ENCODE measurements at places on chromosomes 6 and 20. TPM values are rescaled to one million over a fixed set of nuclear protein-coding genes. Genes with fewer than 3 reads are reported as not detected.

DNA sequence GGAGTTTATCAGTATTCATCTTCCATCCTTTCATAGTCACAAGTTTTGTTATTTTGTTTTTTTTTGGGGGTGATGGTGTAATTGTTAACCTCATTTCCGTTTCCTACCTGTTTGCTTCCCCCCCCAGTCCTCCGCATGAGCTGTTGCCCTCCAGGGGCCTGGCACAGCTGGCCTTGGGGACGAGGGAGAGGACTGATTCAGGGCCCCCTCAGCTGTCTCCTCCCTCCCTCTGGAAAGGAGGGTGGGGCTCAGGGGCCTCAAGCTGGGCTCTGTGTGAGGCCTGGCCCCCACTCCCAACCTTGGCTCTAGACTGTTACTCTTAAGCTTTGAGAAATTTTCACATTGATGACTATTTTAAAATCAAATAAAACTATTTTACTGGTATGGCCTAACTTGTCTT lies 4.0 kb downstream of the LRRC73 start:
- no peak for DNase-seq

DNA sequence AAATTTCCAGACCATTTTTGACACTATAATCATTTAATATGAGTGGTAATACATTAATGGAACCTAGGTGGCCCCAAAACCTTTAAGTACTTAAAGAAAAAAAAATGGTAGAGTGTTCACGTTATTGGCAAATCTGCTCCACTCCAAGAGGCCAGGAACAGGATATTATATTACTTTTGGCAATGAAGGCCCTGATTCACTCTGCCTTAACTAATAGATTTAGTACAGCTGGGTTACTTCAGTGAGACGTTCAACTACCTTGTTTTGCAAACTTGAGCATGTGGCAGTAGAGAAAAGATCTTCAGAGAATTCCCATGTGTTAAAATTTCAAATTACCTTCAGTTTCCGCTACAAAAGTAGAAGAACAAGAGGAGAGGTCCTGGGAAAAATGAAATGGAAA lies 12.8 kb downstream of the ADNP start:
- no peak for DNase-seq

The ANGPT4 gene
- total RNA-seq = not detected

The SMPDL3A gene
- total RNA-seq = 2.0 TPM

DNA sequence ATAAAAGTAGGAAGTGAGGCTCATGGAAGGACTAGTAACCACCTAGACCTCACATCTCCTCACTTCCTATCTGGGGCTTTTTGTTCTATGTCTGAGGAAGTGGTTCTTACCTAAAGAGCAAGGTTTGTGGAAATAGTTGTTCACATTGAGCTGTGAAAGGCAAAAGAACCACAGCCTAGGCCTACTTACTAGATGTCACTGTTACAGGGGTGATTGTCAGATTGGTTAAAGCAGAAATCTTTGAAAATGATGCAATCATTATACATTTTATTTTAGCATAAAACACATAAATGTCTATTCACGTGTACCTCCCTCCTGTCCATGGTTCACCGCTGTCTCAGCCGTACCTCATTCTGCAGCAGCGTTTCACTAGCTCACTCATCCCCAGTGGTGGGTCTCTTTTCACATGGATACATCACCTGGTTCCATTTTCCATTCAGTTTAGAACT lies 268.8 kb downstream of the TMEM242 start:
- DNase-seq = no peak

DNA sequence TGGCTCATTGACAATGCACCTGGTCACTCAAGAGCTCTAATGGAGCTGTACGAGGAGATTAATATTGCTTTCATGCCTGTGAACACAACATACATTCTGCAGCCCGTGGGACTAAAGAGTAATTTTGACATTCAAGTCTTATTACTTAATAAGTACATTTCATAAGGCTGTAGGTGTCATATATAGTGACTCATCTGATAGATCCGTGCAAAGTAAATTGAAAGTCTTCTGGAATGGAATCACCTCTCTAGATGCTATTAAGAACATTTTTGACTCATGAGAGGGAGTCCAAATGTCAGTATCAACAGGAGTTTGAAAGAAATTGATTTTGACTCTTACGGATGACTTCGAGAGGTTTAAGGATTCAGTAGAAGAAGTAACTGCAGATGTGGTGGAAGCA lies 267.9 kb downstream of the CLVS2 start:
- DNase-seq = no peak

GRCh38 chr6:38436726-38437465 lies 202.8 kb downstream of the BTBD9 start:
- DNase-seq = peak; percentile 26

The IP6K3 gene
- not detected for total RNA-seq

The MMP24OS gene
- total RNA-seq = 4.7 TPM

DNA sequence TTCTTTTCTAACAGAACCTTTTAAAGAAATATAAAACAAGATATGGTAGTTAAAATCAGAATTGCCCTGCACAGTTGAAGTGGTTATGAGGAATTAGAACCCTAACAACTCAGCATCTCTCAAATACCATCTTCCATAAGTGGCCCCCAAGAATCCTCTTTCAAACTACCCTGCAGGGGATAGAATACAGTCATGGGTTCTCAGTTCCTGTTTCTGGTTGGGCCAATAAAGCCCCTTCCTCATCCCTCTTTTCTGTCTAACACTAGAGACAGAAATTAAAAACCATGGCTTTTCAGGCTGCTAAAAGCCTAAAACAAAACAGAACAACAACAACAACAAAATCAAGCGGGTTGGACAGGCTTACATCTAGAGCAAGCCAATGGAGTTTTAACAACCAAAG lies 6.7 kb upstream of the LCA5 start:
- DNase-seq = no peak

DNA sequence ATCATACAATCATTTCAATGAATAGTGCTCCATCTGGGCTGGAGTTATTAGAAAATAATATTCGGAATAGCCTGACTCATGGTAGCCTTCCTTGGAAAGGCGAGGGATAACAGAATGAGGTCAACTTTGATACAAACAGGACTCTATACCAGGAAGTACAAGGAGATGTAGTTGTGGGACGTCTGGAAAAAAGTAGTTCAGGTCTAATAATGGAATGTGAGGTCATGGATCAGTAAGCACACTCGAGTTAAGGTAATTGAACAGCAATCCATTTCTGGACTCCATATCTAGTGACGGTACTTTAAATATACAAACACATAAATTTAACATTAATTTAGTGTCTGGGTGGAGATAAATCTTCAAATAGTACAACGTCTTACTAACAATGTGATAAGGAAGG lies 1204.0 kb upstream of the ADGRB3 start:
- no peak for DNase-seq

The SNAP91 gene
- not detected for total RNA-seq

The ZC2HC1B gene
- not detected for total RNA-seq

Data from MG63 (cell line).